ENCODE measurements at places on chromosomes 1 and 21.

- no peak for DNase-seq
Observed at GRCh38 chr21:30625449-30626165, 5.2 kb downstream of the KRTAP20-4 start.

DNA sequence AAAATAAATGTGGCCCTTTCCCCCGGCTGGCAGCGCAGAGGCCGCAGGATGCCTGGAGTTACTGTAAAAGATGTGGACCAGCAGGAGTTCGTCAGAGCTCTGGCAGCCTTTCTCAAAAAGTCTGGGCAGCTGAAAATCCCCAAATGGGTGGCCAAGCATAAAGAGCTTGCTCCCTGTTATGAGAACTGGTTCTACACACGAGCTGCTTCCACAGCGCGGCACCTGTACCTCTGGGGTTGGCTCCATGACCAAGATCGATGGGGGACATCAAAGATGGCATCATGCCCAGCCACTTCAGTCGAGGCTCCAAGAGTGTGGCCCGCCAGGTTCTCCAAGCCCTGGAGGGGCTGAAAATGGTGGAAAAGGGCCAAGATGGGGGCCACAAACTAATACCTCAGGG is 95.9 kb downstream of the LRIG2 start:
- DNase-seq, result no peak

DNA sequence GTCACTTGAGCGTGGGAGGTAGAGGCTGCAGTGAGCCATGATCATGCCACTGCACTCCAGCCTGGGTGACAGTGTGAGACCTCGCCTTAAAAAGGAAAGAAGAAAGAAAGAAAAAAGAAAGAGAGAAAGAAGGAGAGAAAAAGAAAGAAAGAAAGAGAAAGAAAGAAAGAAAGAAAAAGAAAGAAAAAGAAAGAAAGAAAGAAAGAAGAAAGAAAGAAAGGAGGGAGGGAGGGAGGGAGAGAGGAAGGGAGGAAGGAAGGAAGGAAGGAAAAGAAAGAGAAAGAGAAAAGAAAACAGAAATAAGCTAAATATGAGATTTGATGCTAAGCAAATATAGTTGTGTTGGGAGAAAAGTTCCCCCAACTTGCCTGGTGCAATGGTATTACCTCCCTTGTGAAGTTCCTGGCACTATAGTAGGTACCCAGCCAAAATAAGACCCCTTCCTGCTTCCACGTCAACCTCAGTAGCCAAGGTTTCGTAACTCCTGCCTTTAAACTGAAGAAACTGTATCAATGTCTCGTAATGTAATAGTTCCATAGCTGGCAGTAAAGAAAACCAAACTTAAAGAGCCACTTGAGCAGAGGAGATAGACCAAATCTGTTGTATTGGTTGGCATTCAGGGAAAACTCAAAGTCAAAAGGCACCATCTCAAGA is 88.1 kb upstream of the HNRNPU start:
- no peak for DNase-seq

DNA sequence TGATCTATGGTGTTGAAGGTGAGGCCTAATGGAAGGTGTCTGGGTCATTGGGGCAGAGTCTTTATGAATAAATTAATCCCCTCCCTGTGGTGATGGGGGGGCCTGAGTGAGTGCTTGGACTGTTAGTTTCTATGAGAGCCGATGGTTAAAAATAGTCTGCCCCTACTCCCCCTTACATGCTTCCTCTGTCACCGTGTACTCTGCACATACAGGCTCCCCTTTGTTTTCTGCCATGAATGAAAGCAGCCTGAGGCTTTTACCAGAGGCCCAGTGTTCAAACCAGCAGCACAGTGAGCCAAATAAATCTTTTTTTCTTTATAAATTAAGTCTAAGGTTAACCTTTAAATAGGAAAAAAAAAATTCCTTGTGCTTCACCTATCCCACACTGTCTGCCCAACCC is 657.0 kb downstream of the AMY1C start:
- DNase-seq, result no peak

DNA sequence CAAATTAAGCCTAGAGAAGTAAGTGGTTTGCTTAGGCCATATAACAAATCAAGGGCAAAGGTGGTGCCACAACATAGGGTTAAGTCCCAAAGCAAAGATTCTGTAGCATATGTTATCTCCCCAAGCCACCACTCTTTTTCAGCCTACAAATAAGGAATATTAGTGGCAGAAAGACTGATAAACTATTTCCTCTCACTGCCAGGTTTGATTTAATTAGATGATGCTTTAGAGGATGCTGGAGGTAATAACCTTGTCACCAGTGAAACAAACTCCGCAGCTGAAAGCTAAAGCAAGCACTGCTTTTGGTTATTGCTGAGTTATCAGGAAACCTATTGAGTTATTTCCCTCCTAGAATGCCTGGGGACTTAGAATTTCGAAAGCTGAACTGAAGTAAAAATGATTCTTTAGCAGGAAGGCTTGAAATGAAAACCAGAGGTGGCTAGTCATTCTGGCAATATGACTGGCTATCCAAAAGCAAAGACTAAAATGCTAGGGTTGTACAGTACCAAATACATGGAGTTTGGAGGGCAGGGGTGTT is 145.2 kb downstream of the SYT2 start:
- no peak for DNase-seq

DNA sequence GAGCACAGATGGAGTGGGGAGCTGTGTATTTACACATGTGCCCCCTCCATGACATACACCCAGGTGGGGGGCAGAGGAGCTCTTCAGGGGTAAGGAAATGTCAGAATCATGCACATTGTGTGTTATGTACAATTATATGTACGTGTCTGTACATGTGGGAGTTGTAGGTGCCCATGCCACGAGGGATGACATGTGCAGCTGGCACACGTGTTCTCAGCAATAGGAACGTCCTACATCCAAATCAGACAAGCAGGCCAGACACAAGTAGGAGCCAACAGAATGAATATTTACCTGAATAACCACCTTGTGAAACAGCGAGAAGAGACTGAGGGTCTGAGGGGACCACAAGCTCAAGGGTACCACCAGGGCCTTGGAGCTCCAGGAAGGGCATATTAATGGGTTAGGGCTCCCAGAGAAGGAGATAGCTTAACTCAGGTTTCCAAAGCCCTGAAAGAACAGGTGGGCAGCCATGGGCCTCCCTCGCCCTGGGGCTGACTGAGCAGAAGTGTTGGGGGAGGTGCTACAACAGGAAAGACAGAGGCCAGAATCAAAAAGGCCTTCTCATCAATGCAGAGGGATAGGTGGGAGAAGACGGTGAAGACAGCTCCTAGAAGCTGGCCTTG is 3.2 kb downstream of the COL16A1 start:
- no peak for DNase-seq

- no peak for DNase-seq
Observed at GRCh38 chr1:210339500-210339899, 10.8 kb downstream of the HHAT start.

- no peak for DNase-seq
Observed at GRCh38 chr1:185787238-185787637, 53.0 kb downstream of the HMCN1 start.

- DNase-seq, result no peak
Observed at GRCh38 chr1:156933136-156933535, 12.7 kb downstream of the LRRC71 start.

GRCh38 chr1:15386164-15386749 is 23.4 kb upstream of the EFHD2 start:
- no peak for DNase-seq

- no peak for DNase-seq
Observed at GRCh38 chr1:217478450-217478849, 152.4 kb downstream of the GPATCH2 start.

GRCh38 chr1:55531644-55532043 is 316.5 kb upstream of the USP24 start:
- no peak for DNase-seq

DNA sequence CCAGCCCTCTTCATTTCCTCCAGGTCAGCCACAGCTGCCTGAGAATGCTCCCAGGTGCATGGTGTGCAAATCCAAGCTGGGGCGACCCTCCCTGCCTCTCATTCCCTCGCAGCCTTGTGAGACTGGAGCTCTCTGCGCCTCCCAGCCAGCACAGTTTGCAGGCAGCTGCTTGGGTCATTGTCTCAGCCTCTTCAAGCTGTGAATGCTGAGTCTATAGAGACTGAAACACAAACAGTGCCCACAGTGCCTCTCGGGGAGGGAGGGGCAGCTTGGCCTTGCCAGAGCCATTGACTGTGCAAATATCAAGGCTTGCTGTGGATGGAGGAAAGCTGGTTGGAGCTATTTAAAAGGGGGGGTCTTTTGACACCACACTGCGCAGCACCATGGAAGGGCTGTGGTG is 10.6 kb downstream of the PLXNA2 start:
- peak; percentile 97 for DNase-seq

DNA sequence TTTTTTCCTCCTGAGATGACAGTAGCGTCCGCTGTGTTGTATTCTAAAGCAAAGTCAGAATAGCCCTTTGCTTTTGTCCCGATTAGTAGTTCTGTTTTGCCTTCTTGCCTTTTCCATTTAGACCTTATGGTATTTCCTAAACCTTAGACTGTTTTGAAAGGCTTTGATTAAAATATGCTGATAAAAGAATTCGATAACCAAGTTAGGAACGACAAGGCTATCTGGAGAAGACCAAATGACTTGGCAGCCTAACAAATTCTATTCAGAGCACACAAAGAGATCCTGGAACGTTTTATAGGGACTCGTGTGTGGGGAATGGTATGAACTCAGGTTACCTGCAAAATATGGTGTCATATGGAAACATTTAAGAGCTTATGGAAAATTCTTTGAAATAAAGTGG is 42.9 kb downstream of the NFIA start:
- DNase-seq, result peak; percentile 25

DNA sequence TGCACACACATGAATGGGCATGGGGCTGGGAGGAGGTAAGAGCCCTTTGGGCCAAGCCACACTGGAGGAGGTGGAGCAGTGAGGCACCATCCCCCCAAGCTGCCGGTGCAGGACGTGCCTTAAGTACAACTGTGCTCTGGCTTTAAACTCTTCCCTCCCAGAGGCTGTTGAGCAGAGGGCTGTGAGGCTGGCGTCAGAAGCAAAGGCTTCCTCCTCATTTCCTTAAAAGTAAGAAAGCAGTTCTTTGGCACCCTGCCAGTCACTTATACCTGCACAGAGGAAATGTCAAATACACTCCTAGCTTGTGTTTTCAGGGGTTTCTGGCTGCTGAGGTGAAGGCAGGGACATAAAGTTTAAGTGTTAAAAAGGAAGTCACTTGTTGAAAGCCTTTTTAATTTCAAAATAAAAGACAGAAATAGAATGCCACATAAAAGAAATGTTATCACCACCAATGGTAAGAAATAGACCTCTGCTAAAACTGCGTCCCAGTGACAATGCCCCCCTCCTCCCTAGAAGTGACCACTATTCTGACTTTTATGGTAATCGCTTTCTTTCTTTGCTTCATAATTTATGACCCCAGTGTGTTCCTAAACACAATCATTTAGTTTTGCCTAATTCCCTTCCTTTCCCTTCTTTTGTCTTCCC is 33.0 kb downstream of the LAMC2 start:
- DNase-seq, result peak; percentile 81

DNA sequence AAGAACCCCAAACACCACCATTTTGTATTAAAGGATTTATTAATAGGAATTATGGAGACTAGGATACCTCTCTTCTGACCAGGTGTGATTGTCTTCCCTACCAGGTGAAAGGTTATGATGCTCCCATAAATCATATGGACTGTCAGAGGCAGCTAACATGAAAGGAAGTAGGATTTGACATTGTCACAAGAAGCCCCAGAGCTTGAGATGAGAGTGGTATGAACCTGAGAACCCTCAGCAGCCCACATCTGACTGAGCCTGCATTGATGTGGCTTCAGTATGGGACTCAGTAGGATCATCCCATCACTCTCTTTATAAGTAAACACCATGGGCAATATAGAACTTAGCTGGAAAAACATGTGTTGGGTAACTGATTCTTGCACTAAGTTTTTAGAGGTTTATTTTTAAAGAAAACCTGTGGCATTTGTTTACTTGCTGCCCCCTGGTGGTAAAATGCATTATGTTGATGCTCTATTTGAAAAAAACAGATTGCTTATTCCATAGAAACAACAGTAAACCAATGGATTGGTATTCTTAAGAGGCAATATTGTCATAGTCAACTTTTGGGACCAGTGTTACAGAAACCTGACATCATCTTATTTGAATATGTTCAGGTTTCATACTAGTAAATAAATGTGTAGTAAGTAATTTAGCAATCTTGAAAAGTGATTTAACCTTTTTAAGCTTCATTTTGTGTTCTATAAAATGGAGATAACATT is 16.6 kb upstream of the CACYBP start:
- DNase-seq, result peak; percentile 55

DNA sequence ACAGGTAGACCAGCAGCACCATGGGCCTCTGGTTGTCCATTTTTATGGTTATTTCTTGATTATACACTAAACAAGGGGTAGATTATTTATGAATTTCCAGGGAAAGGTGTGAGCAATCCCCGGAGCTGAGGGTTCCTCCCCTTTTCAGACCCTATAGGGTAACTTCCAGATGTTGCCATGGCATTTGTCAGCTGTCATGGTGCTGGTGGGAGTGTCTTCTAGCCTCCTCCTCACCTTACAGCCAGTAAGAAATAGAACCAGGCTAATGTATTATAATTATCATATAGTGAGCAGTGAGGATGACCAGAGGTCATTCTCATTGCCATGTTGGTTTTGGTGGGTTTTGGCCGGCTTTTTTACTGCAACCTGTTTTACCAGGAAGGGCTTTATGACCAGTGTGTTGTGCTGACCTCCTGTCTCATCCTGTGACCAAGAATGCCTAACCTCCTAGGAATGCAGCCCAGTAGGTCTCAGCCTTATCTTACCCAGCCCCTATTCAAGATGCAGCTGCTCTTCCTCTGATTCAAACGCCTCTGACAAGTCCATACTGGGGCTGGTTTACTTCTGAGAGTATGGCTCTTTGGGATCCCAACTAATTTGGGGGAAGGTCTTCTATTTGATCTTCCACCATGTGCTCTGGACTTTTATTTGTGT is 13.5 kb upstream of the TINAGL1 start:
- DNase-seq, result no peak

- DNase-seq, result no peak
Observed at GRCh38 chr21:33256019-33256418, 10.1 kb upstream of the IL10RB start.

GRCh38 chr1:25782608-25783201 is 17.3 kb upstream of the SELENON start:
- DNase-seq, result peak; percentile 55

DNA sequence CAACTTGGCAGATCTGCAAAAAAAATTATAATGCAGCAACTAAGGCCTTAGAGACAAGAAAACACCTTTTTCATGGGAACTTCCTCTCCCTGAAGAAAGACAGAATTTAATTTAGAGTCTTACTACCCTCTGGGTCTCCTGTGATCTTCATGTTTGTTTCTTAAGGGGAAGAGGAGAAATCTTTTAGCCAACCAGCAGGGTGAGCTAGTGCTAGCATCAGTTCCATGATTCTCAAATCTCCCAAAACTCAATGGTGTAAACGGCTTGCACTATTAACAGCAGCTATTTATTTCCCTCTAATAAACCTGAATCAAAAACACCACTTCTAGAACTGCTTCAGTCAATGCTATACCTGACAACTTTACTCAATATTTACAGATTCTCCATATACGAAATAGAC is 3.8 kb downstream of the ZNF644 start:
- no peak for DNase-seq

- no peak for DNase-seq
Observed at GRCh38 chr21:38830671-38831525, 25.2 kb downstream of the ETS2 start.

- DNase-seq, result no peak
Observed at GRCh38 chr1:6918925-6919511, 133.8 kb downstream of the CAMTA1 start.
